ENCODE measurements at places on chromosomes 1 and 21.

DNA sequence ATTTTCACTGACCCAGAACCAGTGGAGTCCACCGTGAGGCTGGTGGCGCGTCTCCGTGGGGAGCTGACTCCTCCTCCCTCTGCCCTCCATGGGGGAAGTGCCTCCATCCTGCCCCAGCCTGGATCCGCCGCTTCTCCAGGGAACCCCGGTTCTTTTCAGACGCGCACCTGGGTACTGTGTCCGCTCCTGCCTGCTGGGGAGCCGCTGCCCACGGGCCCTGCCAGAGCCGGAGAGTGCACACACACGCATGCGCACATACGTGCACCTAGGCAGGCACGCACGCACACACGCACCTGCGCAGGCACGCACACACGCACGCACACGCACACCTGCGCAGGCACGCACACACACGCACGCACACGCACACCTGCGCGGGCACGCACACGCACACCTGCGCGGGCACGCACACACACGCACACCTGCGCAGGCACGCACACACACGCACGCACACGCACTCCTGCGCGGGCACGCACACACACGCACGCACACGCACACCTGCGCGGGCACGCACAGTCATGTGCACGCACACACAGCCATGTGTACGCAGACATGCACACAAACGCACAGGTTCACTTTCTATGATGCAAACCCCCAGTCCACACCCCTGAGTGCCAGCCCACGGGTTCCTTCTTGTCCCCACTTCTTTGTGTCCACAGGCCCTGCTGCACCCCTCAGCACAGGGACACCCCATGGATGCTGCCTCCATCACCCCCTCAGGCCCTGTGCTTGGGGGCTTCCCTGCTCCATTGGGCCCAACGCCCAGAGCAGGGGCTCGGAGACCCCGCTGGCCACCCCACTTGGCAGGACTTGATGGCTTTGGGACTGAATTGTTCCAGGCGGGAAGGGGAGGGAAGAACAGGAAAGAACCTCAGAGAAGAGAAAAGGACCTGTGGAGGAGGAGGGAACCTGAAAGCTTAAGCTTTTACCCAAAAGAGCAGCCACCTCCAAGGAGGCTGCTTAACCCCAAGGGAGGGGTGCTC, 42.7 kb downstream of the MORN1 start:
- DNase-seq = no peak

DNA sequence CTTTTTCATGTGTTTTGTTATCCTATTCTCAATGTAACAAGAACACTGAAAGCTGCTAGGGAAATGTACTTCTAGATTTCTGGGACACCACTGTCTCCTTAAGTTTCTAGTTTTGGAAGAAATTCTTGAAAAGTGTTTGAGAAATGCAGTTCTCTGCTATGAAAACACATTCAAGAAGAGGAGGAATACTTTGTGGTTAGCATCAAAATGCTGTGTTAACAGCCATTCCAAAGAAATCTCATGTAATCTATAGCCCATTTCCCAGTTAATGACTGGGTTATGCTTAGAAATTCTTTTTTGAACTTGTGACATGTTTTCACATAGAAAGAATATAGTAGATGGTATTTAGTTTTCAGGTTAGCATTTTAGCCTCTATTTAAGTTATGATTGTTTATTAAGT, 6.0 kb downstream of the RAVER2 start:
- DNase-seq = no peak

- no peak for DNase-seq
Measured at GRCh38 chr1:211482306-211482705, 9.7 kb downstream of the RD3 start.

DNA sequence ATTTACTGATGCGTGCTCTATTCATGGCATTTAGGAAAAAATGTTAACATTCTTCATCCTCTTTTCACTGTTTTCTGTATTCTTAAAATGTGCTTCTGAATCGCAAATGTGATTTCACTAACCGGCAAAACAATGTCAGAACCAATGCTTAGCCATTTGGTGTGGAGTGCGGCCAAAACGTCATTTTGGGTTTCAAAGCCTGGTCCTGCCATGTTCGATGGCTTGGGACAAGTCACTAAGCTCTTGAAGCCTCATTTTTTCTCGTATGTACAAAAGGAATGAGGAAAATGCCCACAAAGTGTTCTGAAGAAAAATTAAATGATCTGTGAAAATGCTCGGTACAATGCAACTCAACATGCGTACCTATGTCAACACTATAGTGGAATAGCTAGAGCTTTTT, 175.3 kb downstream of the APP start:
- DNase-seq = no peak

DNA sequence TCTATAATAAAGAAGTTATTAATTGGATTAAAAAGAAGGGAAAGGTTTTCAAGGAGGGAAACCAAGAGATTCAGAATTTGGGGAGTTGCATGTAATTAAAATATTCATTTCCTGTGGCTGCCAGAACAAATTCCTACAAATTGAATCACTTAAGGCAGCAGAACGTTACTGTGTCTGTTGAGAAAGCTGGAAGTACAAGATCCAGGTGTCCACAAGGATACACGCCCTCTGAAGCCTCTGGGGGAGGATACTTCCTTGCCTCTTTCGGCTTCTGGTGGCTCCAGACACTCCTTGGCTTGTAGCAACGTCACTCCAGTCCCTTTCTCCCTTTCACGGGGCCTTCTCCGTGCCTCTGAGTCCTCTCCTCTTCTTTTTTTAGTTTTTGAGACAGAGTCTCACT, 67.9 kb downstream of the KAZN start:
- DNase-seq = no peak

- no peak for DNase-seq
Measured at GRCh38 chr21:44303490-44303981, 3.7 kb downstream of the PFKL start.

- no peak for DNase-seq
Measured at GRCh38 chr1:114224196-114224907, 70.7 kb upstream of the SYT6 start.

DNA sequence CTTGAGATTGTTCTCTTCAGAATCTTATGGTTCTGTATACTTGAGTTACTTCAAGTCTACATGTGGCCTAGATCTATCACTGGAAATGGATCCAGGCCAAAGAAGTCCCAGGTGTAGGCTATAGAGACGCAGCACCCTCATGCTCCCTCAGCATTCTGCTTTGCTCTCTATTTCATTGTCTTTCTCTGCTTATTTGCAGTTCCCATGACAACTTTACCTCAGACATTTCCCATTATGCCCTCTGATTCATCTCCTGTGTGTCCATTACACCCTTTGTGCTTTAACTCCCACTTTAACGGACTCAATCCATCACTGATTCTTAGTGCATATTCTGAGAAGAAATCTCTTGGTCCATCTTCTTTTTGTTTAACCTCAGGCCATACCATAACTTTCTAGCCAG, 236.9 kb upstream of the NRIP1 start:
- no peak for DNase-seq

DNA sequence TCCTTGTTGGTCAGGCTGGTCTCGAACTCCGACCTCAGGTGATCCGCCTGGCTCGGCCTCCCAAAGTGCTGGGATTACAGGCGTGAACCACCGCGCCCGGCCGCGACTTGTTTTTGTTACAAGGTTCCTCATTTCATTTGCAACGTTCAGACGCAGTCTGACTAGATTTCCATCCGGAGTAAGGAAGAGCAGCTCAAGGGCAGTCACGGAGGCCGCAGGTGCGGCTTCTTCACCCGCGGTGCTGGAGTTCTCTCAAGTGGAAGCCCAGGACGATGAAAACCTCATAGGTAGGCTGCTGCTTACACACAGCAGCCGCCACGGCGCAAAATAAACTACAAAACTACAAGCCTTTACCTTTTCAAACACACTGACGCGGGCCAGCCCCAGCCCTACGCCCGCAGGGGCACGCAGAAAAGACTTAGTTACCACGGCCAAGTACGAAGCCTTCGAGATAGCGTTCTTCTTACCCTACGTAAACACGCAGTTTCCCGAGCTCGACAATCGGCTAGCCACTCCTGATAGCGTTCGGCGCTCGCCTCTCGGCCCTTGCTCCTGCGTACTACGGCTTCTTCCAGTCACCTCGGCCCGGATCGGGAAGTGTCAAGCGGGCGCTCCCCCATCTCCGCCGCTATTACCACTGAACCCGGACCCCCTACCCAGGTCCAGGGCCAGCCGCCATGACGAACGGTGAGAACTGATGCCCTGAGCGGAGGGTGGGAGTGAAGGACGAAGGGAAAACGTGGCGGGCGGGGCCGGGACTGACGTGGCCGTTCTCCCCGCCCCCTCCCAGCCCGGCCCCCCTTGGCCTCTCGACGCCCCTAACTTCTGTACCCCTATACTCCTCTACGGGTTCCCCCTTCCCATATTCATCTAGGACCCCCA, at the start of gene TMEM167B:
TSS of gene TMEM167B (plus strand) at position 569 of the 882 bp plus-strand sequence. CDS start at position 678, 109 bp downstream.
- DNase-seq = peak; percentile 92

GRCh38 chr1:211828584-211829342, 1.8 kb downstream of the LPGAT1 start:
- DNase-seq = no peak

DNA sequence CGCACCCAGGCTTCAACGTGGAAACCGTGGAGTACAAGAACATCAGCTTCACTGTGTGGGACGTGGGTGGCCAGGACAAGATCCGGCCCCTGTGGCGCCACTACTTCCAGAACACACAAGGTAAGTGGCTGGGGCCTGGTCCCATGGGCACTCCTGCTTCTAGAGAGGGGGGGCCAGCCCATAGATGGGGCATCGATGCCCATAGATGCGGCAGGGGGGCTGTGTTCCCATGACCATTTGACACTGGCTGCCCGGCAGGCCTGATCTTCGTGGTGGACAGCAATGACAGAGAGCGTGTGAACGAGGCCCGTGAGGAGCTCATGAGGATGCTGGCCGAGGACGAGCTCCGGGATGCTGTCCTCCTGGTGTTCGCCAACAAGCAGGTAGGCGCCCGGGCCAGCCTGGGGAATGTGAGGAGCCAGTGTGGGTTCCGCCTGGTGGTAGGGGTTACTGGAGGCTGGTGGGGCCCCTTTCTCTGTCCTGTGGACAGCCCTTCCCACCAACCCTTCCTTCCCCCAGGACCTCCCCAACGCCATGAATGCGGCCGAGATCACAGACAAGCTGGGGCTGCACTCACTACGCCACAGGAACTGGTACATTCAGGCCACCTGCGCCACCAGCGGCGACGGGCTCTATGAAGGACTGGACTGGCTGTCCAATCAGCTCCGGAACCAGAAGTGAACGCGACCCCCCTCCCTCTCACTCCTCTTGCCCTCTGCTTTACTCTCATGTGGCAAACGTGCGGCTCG, 5.6 kb downstream of the C1orf35 start:
- DNase-seq = no peak

DNA sequence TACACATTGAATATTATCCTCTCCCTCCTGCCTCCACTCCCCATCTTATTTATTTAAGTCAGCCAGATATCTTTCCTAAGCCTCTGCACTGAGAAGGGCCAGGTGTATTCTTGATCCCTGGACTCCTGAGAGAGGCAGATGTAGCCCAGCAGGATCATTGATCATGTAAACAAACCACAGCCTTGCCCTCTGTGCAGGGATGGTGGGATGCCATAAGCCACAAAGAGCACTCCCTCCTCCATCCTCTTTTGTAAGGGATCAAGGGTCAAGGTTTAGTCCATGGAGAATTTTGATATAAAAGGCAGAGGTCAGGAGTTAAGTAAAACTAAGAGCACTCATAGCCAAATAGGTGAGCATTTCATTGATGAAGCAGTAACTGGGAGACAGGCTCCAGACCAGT, 17.3 kb downstream of the PHGDH start:
- no peak for DNase-seq

DNA sequence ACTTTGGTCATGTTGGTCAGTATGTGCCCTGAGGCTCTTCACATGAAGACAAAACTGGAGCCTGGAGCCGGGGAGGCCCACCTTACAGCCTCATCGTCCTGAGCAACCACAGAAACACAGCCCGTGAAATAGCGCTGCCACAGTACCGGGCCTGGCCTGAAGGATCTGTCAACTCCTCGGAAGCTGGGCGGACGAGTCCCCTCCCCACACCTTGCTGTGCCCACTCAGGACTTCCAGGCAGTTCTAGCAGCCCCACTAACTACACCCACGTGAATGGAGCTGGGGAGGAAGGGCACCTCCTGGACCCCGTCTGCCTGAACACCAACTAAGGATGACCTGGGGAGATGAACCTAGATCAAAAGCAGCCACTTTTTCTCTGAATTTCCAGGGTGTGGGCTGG, 24.7 kb downstream of the SDE2 start:
- DNase-seq = no peak

DNA sequence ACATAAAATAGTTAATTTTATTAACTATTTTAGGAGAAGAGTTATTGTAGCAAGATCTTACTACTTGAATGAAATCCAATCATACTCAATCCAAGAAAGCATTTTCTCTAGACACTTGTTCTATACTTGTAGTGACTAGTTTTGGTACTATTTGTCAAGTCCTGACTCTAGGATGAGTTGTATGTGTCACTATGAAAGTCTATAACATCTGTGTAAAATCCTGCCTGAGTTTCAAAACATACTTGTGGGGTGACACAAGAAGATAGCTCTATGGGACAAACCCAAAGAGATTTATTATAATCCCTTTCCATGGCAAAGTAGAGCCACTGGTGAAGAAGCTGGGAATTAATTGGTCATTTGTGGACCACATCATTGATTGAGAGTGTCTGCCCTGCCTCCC, 1042.2 kb upstream of the ADGRL4 start:
- no peak for DNase-seq

- DNase-seq = peak; percentile 95
Measured at GRCh38 chr1:44808938-44809917, 905 bp downstream of the BTBD19 start.

DNA sequence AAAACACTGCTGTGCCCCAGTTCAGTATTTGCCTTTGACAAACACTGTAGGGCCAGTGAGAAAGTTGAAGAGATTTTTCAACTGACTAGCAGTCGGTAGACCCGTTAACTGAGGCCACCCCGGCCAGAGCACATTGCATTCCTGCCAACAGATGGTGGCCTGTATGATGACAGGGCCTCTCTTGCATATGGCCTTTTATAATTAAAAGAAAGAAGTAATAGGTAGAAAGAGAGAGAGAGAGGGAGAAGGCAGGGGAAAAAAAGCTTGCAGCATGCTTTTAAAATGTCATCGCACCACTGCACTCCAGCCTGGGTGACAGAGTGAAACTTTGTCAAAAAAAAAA, 4.7 kb upstream of the C1orf174 start:
- DNase-seq = no peak

- DNase-seq = no peak
Measured at GRCh38 chr1:158028969-158029368, 35.5 kb downstream of the KIRREL1 start.

GRCh38 chr1:78726686-78727085, 77.1 kb downstream of the IFI44 start:
- no peak for DNase-seq

GRCh38 chr1:67137307-67137753, 2.6 kb upstream of the C1orf141 start:
- DNase-seq = no peak

GRCh38 chr1:237120683-237121082, 78.7 kb downstream of the RYR2 start:
- DNase-seq = no peak

DNA sequence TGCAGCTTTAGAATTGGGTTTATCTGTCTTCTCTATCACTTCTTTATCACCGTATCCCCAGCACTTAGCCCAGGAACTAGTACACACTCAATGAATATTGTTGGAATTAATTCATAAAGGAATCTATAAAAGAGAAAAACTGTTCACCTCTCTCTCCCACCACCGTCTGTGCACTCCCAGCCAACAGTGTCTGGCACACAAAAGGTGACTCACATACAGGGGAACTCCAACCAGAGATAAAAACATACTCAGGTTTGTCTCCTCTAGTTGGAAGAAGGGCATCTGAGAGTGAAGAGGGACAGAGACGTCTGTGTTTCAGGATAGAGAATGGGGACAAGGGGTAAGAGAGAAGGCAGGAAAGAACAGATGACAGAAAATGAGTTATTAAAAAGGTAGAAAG, 10.0 kb downstream of the ITLN1 start:
- no peak for DNase-seq

GRCh38 chr1:228032041-228032440, 25.2 kb downstream of the WNT3A start:
- no peak for DNase-seq
